ENCODE measurements at places on chromosomes 3 and 15. TPM values are rescaled to one million over a fixed set of nuclear protein-coding genes. Genes with fewer than 3 reads are reported as not detected.

CHRNA7 gene
- 1.5 TPM for polyA plus RNA-seq

MST1R gene
- 6.0 TPM for polyA plus RNA-seq

PLA2G4E gene
- not detected for polyA plus RNA-seq

GABRB3 gene
- 78.3 TPM for polyA plus RNA-seq

ISG20 gene
- 6.1 TPM for polyA plus RNA-seq

GAP43 gene
- not detected for polyA plus RNA-seq

CDV3 gene
- 114 TPM for polyA plus RNA-seq

RYR3 gene
- polyA plus RNA-seq, result not detected

ZNF609 gene
- 18.3 TPM for polyA plus RNA-seq

SEMA6D gene
- polyA plus RNA-seq, result not detected

FETUB gene
- polyA plus RNA-seq, result not detected

AGBL1 gene
- polyA plus RNA-seq, result not detected

CP gene
- 2.6 TPM for polyA plus RNA-seq

UNC13C gene
- not detected for polyA plus RNA-seq

RBP2 gene
- not detected for polyA plus RNA-seq

LRRC3B gene
- not detected for polyA plus RNA-seq

CKMT1A gene
- polyA plus RNA-seq, result 1.6 TPM

IL17RE gene
- 0.44 TPM for polyA plus RNA-seq

PIGB gene
- polyA plus RNA-seq, result 17.6 TPM

GOLGA8T gene
- 2.1 TPM for polyA plus RNA-seq

TMEM212 gene
- not detected for polyA plus RNA-seq

Data from A549 (cell line).